ENCODE measurements at places on chromosomes 7 and 10.
A peak's percentile ranks its signal among the peaks of the same experiment; 100 is the strongest.

GRCh38 chr10:120492346-120492745 is 35.3 kb downstream of the PLPP4 start:
- DNase-seq: no peak

- no peak for DNase-seq
Observed at GRCh38 chr10:110758898-110759297, 112.8 kb upstream of the PDCD4 start.

DNA sequence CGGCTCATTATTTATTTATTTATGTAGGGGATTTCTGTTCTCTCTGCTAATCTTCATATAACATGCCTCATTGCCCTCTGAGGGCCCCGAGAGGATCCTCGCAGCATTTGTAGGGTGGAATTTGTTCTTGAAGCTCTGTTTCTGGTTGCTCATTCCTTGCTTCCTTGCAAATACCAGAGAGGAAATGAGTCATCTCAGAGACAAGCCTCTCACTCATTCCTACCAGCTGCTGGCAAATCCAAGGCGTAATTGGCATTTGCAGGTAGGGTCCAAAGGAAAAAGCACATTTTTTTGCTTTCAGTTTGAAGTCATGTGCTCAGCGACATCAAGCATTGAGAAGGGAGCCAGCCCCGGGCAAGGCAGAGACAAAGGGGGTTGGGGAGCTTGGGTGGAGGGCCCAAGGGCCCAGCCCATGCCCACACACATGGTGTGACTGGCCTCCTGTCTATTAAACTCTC is 501.6 kb downstream of the GALNT17 start:
- no peak for DNase-seq

DNA sequence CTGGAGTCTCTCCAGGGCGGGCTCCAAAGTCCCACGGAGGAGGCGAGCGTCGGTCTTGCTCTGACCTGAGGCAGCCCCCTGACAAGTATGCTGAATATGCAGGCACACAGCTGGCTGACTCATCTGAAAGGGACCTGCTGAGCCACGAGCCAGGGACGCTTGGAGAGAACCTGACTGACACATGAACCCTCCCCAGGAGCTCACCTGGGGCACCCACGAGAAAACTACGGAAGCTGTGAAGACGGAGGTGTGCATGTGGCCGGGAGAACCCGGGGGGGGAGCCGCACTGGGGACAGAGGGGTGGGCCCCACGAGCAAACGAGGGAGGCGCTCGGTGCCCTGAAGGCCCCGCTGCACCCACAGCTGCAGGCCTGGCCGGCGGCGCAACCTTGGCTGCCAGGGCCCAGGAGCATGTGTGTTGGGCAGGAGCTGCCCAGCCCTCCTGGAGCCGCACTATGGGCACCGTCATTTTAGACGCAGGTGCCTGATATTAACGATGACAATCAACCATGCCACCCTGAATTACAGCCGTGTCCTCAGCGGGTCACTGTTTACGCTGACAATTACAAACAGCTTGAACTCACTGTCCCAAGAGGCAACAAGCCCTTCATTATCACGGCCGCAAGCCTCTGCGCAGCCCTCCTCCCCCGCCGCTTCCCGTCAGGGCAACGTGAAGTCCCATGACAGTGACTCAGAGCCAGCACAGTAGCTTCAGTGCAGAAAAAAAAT is 64.7 kb downstream of the DIP2C start:
- DNase-seq: no peak

GRCh38 chr7:7768977-7769709 is 50.7 kb upstream of the RPA3 start:
- DNase-seq: no peak

DNA sequence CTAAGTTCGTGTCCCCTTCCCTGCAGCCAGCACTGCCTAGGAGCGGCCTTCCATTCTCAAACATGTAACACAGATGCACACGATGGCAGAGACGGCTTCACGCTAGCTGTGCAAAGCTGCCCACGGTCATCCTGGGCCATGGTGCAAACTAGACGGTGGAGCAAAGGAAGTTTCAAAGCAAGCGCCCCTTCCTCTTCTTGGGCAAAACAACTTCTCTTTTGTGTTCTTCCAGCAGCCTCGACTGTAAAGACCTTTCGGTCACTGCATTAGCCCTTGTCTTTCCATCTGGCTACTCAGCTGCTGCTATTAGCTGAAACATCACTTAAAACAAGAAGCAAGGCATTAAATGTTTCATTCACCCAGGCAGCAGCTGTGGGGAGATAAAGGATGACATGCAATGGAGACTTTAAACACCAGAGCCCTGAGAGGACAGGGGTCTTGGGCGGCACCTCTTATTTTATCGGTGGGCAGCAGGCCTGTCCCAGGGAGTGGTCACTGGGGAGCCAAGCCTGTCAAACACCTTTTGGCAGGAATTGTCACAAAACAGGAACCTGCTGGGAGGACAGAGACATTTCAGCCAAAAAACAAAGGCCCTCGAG is 214.8 kb downstream of the KLF6 start:
- DNase-seq: no peak

- no peak for DNase-seq
Observed at GRCh38 chr7:107480932-107481331, 11.1 kb downstream of the GPR22 start.

GRCh38 chr10:3761904-3762303 is 23.1 kb downstream of the KLF6 start:
- no peak for DNase-seq

DNA sequence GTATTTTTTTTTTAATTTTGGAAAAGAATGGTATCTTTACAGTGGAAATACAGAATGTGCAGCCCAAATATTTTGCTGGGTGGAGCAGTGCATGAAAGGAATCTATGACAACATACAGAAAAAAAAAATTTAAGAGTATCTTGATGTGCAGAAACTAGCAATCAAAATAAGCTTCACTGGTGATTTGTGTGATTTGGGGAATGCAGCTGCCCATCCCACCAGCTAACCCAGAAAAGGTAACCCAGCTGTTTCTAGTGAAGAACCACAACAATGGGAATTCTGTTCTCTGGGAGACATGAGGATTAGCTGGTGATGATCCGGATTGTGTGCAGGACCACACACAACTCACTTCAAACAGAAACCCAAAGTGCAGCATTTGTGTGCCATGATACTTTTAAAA is 375.5 kb downstream of the SEMA3D start:
- no peak for DNase-seq

DNA sequence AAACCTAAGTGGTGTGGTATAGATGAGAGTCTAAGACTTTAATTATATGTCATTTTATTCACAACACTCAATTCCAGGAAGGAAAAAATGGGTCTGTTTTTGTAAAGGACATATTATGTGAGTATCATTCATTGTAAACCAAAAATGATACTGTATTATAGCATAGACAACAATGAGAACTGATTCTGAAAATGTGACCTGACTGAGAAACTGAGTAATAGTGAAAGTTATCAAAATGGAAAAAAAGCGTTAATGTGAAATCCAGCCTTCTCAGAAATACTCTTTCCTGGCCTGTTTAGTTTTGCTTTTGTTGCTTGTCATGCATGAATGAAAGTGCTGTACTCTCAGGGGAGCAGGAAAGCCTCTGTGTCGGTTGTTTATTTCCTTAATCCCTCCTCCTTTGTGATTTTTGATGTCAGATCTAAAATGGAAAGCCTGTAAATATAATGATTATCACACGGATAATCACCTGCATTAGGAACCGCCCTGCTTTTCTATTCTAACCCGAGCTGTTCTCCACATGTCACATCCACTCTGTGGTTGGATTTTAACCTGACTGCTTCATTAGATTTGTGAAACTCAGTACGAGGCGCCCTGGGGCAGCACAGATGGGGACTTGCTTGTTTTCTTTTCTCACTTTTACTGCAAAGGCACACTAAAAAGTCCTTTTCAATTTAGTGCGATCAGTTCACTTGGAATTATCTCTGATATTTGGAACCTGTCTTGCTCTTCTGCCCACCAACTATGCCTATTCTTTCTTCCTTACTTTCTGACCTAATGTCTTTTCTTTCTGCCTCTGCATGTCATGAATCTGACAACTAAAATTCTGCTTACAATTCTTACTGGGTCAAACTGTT is 240.9 kb upstream of the KAT6B start:
- peak; percentile 65 for DNase-seq

- no peak for DNase-seq
Observed at GRCh38 chr10:63388421-63389031, 77.3 kb downstream of the JMJD1C start.

GRCh38 chr7:27134392-27134791 is 3.8 kb upstream of the HOXA4 start:
- no peak for DNase-seq

DNA sequence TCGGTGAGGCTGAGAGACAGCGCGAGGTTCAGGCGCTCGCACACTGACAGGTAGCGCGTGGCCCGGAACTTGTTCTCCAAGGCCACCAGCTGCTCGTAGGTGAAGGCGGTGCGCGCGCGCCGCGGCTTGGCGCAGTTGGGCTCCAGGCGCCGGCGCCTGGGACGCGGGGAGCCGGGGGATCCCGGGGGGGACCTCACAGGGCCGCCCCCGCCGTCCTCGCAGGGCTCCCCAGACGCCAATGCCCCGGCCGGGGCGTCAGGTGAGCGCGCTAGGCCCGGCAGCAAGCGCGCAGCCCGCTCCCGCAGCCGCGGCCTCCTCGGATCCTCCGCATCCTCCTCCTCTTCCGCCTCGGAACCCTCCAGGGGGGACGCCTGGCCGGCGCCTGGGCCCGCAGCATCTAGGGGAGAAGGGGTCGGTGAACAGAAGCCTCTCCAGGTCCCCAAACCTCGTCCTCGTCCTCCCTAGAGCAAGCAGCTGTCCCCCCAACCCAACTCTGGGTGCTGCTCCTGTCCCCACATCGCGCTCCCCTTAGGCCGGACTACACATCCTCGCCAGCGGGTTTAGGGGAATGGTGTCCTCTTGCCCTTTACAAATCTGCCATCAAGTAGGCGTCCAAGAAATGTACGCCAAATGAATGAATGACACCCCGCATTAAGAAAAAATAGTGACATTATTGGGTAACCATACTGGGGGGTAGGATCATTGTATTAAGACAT is 1.9 kb downstream of the NKX1-2 start:
- peak; percentile 34 for DNase-seq

DNA sequence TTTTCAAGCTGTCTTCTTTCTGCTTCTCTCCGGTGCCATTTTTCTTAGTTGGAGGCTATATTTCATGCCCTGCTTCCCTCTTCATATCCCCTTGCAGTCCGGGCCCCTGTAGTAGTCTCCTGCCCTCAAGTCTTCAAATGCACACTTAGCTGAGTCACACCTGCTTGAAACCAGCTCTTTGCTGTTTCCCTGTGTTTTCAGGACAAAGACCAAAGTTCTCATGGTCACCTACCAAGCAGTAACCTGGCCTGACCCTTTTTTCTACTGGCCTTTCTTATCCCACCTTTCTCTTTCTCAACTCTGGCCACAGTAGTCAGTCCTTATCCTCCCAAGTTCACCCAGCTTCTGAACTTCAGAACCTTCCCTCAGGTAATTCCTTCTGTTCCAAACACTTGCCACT is 28.5 kb downstream of the GLUD1 start:
- no peak for DNase-seq

- DNase-seq: no peak
Observed at GRCh38 chr10:47420305-47421056, 36.4 kb upstream of the ZNF488 start.

- DNase-seq: no peak
Observed at GRCh38 chr10:46273506-46274477, 13.0 kb upstream of the ANTXRL start.

GRCh38 chr7:108380517-108380916 is 75.7 kb downstream of the NRCAM start:
- no peak for DNase-seq

- DNase-seq: no peak
Observed at GRCh38 chr10:94038024-94038423, 44.3 kb downstream of the PLCE1 start.

DNA sequence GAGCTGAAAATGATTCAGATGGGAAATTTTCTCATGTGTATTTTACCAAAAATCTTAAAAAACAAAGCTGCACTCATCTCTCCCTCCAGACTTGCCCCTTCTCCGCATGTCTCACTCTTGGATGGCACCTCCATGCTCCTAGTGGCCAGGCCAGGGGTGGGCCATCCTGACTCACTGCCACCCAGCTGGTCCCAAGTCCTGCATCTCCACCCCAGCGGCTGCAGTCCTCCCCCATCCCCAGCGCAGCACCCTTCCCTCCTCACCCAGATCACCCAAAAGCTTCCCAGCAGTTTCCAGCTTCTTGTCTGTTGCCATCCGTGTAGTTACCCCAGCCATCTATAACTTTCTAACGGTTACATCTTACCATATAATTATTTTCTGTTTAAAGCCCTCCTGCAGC is 53.0 kb upstream of the INSIG1 start:
- DNase-seq: no peak

- no peak for DNase-seq
Observed at GRCh38 chr10:60230892-60231291, 158.8 kb downstream of the ANK3 start.

DNA sequence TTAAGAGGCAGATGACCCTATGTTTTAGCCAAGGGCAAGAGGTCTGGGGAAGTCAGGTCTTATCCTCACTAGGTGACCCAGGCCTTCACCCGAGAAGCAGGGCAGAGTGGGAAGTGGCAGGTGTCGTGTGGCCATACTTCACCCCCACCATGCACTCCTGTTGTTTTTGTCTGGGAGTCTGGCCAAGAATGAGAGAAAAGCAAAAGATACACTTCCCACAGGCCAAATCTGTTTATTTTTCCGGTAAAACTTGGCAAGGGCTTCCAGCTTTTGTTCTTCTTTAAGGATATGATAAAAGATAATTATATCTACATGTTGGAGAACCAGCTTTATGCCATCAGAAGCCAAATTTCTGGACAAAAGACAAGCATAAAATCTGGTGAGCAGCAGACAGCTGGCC is 137.4 kb upstream of the CDC14C start:
- DNase-seq: no peak

- DNase-seq: no peak
Observed at GRCh38 chr10:90930070-90930837, 9.4 kb upstream of the ANKRD1 start.

GRCh38 chr7:44132039-44132438 is 8.7 kb upstream of the POLD2 start:
- no peak for DNase-seq

GRCh38 chr7:144785521-144785920 is 50.3 kb downstream of the TPK1 start:
- DNase-seq: no peak

- DNase-seq: no peak
Observed at GRCh38 chr10:107144490-107144889, 20.0 kb downstream of the SORCS1 start.

- no peak for DNase-seq
Observed at GRCh38 chr10:89699581-89700064, 1.8 kb upstream of the KIF20B start.

- no peak for DNase-seq
Observed at GRCh38 chr10:19947656-19948055, 131.4 kb downstream of the PLXDC2 start.

- no peak for DNase-seq
Observed at GRCh38 chr10:18202680-18203460, 62.6 kb downstream of the CACNB2 start.

- DNase-seq: no peak
Observed at GRCh38 chr7:143281529-143281928, 3.2 kb upstream of the TMEM139 start.

- no peak for DNase-seq
Observed at GRCh38 chr10:122521011-122521410, 39.5 kb upstream of the DMBT1 start.

- no peak for DNase-seq
Observed at GRCh38 chr10:89228146-89228545, 21.0 kb upstream of the CH25H start.

GRCh38 chr7:16091701-16092310 is 329.5 kb downstream of the CRPPA start:
- DNase-seq: no peak

- DNase-seq: no peak
Observed at GRCh38 chr10:6142644-6143043, 53.8 kb downstream of the RBM17 start.

Data from stimulated activated CD4-positive, alpha-beta T cell treated with anti-CD3 and anti-CD28 coated beads, Interleukin-15, amount 100 ng/mL, for 24 hours (primary cell).